ENCODE measurements at places on chromosomes 1 and 21. TPM values are rescaled to one million over a fixed set of nuclear protein-coding genes. Genes with fewer than 3 reads are reported as not detected.

KIAA1614 gene
- total RNA-seq, result 14.1 TPM

GSTM5 gene
- total RNA-seq, result 9.1 TPM

TIE1 gene
- total RNA-seq, result 1.6 TPM

ZNF692 gene
- total RNA-seq, result 6.5 TPM

RHBDL2 gene
- 3.8 TPM for total RNA-seq

CYP4A22 gene
- not detected for total RNA-seq

NHLH2 gene
- not detected for total RNA-seq

SERTAD4 gene
- total RNA-seq, result not detected

FYB2 gene
- not detected for total RNA-seq

DPT gene
- total RNA-seq, result 7.6 TPM

LRRIQ3 gene
- total RNA-seq, result 1.5 TPM

FCRL5 gene
- not detected for total RNA-seq

NECTIN4 gene
- total RNA-seq, result 0.13 TPM

MATN1 gene
- total RNA-seq, result 0.11 TPM

HUNK gene
- total RNA-seq, result 0.13 TPM

Data from articular chondrocyte of knee joint (primary cell).